ENCODE measurements at places on chromosomes 13 and 19. TPM values are rescaled to one million over a fixed set of nuclear protein-coding genes. Genes with fewer than 3 reads are reported as not detected.

- no peak overlapping the region for H3K27ac ChIP-seq
- no peaks in the 10 kb centered on the region for H3K4me1 ChIP-seq
- no peaks in the 10 kb centered on the region for H3K27me3 ChIP-seq
- no peak overlapping the region for H3K4me3 ChIP-seq
- no peaks in the 10 kb centered on the region for H3K36me3 ChIP-seq
- no peak for DNase-seq
Measured at GRCh38 chr19:15869109-15869555, 28.7 kb downstream of the CYP4F2 start.

GRCh38 chr13:44148159-44148914 is 225.3 kb upstream of the SERP2 start:
- H3K4me3 ChIP-seq: no peak overlapping the region
- H3K27me3 ChIP-seq: peaks cover 14% of the 10 kb centered on the region
- peaks cover 1% of the 10 kb centered on the region for H3K4me1 ChIP-seq
- H3K36me3 ChIP-seq: no peaks in the 10 kb centered on the region

DNA sequence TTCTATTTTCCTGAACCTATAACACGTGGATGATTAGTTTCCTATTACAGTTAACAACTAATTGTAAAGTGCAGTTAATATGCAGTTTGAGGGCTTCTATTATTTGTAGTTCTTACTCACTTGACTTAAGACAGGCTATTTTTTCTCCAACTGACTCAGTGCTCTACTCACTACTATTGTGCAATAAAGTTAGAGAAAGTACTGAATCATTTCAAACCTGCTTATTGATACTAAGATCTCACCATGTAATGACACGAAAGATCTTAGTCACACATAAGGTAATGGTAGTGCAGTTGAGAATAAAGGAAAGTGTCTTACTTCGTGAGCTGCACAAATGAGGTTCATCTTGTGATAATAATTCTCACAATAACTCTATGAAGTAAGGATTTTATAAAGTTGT is 22.8 kb upstream of the ITM2B start:
- no peak overlapping the region for H3K4me3 ChIP-seq
- 0 out of 2 replicates have a peak, but pooled peaks cover 5% of the 10 kb centered on the region for H3K36me3 ChIP-seq
- H3K27me3 ChIP-seq: peaks cover 10% of the 10 kb centered on the region
- peaks cover 16% of the 10 kb centered on the region for H3K4me1 ChIP-seq
- no peak overlapping the region for H3K27ac ChIP-seq
- DNase-seq: peak; percentile 67

Gene UBL5
- 400 TPM for total RNA-seq

GRCh38 chr13:53068585-53069520 is 40.2 kb downstream of the OLFM4 start:
- H3K27ac ChIP-seq: no peak overlapping the region
- H3K4me3 ChIP-seq: no peak overlapping the region
- no peaks in the 10 kb centered on the region for H3K4me1 ChIP-seq
- no peaks in the 10 kb centered on the region for H3K36me3 ChIP-seq
- peaks cover 3% of the 10 kb centered on the region for H3K27me3 ChIP-seq

Gene GJB6
- not detected for total RNA-seq

Gene F2RL3
- not detected for total RNA-seq

Gene SIPA1L3
- total RNA-seq: 39.1 TPM

Gene STOML3
- not detected for total RNA-seq

DNA sequence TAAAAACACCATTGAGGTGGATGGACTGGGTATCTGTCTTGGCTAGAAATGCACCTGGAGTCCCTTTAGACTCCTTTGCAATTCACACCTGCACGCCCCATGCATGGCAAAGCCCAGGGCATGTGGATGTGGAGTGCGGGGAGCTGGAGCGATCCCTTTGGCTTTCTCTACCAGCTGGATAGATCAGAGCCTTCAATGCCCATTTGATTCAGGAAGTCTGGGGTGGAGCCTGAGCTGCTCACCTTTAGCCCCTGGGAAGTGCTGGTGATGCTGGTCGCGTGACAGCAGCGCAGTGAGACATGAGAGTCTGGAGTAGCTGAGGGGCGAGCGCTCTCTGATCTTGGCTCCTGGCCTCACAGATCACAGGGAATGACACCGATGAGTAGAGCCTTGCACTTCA is 4.8 kb upstream of the ZNF536 start:
- no peaks in the 10 kb centered on the region for H3K27me3 ChIP-seq
- H3K4me3 ChIP-seq: no peak overlapping the region
- H3K4me1 ChIP-seq: no peaks in the 10 kb centered on the region
- no peak overlapping the region for H3K27ac ChIP-seq

Gene SKA3
- 21.3 TPM for total RNA-seq

GRCh38 chr19:36110487-36111199 is at the start of gene OVOL3:
OVOL3 (plus strand) TSS chr19:36111143; CDS start chr19:36111203, 60 bp downstream.
- DNase-seq: no peak
- H3K27ac ChIP-seq: no peak within 1 kb of the TSS
- H3K4me3 ChIP-seq: no peak within 1 kb of the TSS
- peaks cover 3% of the 10 kb centered on the region for H3K27me3 ChIP-seq

Gene MBD3L2
- total RNA-seq: not detected

DNA sequence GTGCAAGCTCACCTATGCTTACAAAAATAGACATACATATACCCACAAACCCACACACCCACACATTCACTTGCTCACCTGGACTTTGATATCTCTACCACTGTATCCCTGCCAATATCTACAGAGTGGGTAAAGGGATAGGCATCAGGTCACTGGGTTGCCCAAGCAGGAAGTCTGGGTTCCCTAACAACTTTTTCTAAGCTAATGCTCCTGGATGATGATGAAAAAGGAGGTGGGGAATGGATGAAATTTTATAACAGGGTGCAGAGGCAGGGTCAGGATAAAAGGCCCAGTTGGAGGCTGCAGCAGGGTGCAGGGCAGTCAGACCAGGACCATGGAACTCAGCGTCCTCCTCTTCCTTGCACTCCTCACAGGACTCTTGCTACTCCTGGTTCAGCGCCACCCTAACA is at the start of gene CYP2B6:
Gene CYP2B6 (plus strand): TSS at position 311 of the 410 bp plus-strand sequence. CDS start 24 bp downstream, at position 335.
- peaks cover 22% of the 10 kb centered on the region for H3K27me3 ChIP-seq
- DNase-seq: no peak
- H3K4me3 ChIP-seq: no peak within 1 kb of the TSS
- no peaks in the 10 kb centered on the region for H3K36me3 ChIP-seq
- H3K4me1 ChIP-seq: no peaks in the 10 kb centered on the region

Gene MYBPC2
- total RNA-seq: not detected

DNA sequence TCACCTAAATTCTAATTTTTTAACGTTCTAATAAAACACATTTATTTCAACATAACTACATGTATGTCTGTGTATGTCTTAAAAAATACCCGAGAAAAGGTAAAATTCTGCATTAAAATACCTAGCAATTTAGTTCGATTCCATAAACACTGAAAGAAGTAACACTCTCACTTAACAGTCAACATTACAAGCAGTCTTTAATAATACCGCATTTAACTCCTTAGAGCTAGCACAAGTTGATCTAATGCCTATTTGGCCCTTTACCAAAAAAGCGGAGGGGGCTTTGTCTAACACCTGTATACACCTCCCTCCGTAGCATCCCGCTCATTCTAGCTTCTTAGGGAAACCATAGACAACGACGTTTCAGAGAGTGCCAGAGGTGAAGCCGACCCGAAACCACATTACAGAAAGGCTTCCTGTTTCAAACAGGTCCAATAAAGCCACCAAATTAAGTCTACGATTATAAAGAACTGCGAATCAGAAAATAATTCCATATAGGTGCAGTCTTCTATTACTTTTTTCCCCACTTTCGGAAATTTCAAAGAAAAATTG is 1.2 kb downstream of the SPART start:
- DNase-seq: no peak
- H3K27me3 ChIP-seq: peaks cover 3% of the 10 kb centered on the region
- H3K4me1 ChIP-seq: peaks cover 56% of the 10 kb centered on the region
- H3K4me3 ChIP-seq: peak overlapping the region; percentile 98

Measured in HFFc6 (cell line).